Upper lobe of right lung (tissue), 1 donor: ENCODE measurements at places on chromosomes 1 and 21. TPM values are rescaled to one million over a fixed set of nuclear protein-coding genes. Genes with fewer than 3 reads are reported as not detected.

Gene GSTM1
- total RNA-seq = not detected

Gene CCDC17
- 5.0 TPM for total RNA-seq

Gene TRIM46
- 0.43 TPM for total RNA-seq

GRCh38 chr1:159902541-159902940 lies 2.6 kb upstream of the CFAP45 start:
- no peak for DNase-seq

DNA sequence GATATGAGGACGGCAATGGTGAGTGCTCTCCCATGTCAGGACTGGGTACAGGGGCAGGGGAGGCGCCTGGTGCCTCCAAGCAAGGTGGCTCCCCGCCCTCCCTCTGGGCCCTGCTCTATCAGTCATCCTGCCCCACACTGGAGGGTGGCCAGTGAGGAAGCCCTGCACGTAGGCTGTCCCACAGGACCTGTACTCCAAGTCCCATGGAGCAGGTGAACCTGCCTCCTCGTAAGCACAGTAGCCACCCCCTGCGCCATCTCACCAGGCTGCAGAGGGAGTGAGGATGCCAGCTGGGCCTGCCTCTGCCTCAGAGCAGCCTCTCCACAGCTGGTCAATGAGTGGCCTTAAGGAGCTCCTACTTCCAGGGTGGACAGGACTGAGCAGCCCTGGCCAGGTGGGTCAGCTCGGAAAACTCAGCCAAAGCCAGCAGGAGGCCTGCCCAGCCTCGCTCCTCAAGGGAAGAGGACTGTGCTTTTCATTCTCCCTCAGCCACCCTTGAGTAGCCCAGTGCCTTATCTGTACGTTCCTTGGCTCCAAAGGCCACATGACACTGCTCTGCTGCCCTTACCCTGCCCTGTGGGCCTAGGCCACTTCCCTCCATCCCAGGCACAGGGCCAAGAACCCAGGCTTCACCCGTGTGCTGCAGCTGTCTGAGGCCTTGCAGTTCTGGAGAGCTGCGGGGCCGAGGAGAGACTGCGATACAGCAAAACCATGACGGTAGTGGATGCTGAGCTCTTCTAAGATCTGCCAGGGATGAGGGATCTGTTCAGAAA lies 39.6 kb downstream of the SLC45A1 start:
- DNase-seq = no peak

- no peak for DNase-seq
Observed at GRCh38 chr21:35225573-35225972, 176.5 kb upstream of the RUNX1 start.

DNA sequence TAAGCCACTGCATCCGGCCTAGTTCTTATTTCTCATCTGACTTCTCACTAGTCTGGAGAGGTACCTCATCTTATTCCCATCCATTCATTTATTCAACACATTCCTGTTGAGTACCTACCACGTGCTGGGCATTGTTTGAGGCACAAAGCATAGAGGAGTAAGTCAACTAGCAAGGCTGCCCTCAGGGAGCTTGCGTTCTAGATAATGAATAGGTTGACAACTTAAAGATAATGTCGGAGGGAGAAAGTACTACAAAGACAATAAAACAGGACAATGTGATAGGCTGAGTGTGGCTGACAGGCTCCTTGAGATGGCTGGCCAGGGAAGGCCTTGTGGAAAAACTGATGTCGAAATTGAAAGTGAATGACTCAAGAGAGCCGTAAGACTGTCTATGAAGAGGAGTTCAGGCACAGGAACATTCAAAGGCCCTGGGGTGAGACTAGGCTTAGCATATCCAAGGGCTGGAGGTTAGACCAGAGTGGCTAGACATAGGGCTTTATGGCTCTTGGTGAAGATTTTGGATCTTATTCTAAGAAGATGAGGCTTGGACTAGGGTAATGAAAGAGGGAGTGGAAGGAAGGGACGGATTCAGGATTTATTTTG lies 18.3 kb downstream of the SPATA21 start:
- no peak for DNase-seq
